Hair follicular keratinocyte (primary cell): ENCODE measurements at places on chromosomes 11 and 22. TPM values are rescaled to one million over a fixed set of nuclear protein-coding genes. Genes with fewer than 3 reads are reported as not detected.

The ANKRD13D gene
- total RNA-seq, result 34.4 and 35.4 TPM in 2 replicates

The MS4A6A gene
- not detected in 2 replicates for total RNA-seq

The OPCML gene
- not detected in 2 replicates for total RNA-seq

The NEFH gene
- 0.31 and 0.80 TPM in 2 replicates for total RNA-seq
